ENCODE measurements at places on chromosomes 16 and 17. TPM values are rescaled to one million over a fixed set of nuclear protein-coding genes. Genes with fewer than 3 reads are reported as not detected.

- DNase-seq = no peak
Observed at GRCh38 chr17:64354824-64355535, 35.7 kb downstream of the PECAM1 start.

DNA sequence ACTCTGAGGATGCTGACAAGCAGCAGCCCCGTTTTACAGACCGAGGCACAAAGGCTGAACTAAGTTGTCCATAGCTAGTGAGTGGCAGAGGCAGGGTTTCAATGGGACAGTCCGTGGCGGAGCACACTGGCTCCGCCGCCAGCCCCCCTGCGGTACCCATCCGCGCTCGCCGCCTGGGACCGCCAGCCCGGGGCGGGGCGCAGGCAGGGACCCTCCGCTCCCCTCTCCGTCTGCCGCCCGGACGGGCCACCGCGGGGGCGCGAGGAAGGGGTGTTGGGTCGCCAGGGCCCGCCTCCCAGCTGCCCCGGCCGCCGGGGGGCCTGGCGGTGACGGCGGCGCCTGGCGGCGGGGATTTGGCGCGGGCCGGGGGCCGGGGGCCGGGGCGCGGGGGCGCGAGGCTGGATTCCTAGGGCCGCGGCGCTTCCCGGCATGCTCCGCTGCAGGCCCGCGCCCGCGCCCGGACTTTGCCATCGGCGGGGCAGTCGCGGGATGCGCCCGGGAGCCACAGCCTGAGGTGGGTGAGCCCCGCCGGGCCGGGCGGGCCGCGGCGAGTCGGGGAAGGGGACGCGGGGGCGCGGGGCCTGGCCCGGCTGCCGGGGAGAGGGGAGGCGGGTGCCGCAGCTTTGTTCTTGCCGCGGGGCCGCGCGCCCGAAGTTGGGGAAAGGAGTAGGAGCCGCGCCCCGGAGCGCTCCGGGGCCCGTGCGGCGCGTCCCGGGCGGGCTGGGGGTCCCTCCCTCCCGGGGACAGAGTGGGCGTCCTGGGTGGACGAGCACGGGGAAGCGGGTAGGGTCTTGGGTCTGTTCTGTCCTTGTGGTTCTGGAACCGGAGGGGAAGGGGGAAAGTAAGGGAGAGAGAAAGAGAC lies at the start of gene TMEM98:
Gene TMEM98 (plus strand): TSS at position 430 of the 862 bp plus-strand sequence. CDS start 3,376 bp downstream, outside the sequence.
- peak; percentile 70 for DNase-seq

GRCh38 chr17:82384730-82385481 lies 13.3 kb downstream of the UTS2R start:
- no peak for DNase-seq

DNA sequence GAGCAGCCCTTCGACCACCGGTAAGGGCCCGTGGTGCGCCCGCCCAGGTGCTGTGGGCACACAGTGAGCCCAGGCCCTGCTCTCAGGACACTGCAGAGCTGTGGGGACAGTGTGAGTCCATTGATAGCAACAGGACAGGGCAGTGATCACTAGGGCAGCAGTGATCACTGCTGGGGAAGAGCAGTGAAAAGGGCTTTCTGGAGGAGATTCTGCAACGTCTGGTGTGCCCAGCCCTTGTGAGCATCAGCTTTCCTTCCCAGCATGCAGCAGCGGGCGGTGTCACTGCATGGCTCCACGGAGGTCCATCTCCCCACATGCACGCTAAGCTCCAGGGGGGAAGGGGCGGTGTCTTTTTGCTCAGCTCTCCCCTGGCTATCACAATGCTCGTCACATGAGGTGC lies 32.1 kb downstream of the MAP1LC3B start:
- DNase-seq = no peak

DNA sequence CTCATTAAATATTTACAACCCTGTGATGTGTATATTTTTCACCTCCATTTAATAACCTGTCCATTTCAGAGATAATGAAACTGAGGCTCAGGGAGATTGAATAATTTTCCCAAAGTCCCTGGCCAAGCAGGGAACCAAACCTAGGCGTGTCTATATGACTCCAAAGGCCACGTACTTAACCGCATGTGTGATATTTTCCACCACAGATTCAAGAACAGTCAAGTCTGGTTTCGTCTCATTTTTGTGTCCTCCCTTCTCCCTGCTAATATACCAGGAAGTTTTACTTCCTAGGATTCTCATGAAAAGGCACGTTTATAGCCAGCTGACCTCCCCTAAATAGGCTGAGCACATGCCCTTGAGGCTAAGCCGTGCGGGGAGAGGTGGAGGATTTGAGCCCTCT lies 15.3 kb downstream of the WFIKKN2 start:
- no peak for DNase-seq

DNA sequence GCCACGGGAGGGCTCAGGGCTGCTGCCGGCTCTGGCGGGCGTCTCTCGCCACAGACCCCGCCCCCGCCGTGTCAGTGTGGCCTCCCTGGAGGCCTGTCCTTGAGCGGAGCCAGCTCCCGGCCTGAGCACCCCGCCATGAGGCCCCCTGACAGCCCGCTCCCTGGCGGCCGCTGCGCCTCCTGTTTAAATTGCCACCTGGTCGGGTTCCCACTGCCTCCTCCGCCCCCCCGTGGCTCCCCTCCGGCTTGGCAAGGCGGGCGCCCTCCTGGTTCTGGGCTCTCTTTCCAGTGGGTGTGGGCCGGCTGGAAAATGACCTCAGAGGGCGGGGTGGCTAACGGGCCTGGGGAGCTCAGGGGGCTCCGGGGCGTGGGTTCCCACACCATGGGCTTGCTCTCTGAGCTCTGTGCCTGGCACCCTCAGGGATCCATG lies 42.1 kb upstream of the SSTR5 start:
- no peak for DNase-seq

DNA sequence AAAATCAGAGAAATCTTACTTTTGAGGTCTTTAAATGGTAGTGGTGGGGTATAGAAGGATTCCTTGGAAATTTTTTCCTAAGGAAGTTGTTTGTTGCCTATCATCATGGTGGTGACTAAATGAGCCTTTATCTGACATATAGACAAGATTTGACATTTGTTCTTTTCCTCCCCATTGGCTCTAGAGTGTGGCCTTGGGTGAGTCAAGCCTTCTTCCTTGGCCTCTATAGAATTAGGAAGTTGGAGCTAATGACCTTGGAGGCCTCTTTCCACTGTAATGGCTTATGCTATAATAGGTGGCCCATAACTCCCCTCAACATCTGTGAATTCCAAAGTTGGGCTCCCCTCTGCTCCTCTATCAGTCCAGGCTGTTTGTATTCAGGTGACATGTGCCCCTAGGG lies 79.1 kb upstream of the HNF1B start:
- DNase-seq = no peak

DNA sequence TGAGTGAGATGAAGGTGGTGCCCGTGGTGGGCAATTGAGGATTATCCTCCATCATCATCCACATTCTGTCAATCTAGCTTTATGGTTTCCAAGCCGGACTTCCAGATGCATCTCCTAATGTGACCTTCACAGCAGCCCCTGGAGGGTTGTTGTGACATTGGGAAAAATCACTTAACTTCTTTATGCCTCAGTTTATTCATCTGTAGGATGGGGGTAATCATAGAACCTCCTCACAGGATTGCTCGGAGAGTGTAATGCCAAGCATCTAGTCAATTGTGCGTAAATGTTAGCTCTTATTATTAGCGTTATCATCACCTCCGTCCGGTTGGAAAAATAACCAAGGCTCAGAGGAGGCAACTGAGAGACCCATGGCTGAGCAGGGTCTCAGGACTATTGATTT lies 214.0 kb downstream of the CCDC182 start:
- DNase-seq = no peak

The IL17C gene
- total RNA-seq = not detected

Measured in ovary (tissue), 10 donors.